ENCODE measurements at places on chromosomes 7 and 10.

DNA sequence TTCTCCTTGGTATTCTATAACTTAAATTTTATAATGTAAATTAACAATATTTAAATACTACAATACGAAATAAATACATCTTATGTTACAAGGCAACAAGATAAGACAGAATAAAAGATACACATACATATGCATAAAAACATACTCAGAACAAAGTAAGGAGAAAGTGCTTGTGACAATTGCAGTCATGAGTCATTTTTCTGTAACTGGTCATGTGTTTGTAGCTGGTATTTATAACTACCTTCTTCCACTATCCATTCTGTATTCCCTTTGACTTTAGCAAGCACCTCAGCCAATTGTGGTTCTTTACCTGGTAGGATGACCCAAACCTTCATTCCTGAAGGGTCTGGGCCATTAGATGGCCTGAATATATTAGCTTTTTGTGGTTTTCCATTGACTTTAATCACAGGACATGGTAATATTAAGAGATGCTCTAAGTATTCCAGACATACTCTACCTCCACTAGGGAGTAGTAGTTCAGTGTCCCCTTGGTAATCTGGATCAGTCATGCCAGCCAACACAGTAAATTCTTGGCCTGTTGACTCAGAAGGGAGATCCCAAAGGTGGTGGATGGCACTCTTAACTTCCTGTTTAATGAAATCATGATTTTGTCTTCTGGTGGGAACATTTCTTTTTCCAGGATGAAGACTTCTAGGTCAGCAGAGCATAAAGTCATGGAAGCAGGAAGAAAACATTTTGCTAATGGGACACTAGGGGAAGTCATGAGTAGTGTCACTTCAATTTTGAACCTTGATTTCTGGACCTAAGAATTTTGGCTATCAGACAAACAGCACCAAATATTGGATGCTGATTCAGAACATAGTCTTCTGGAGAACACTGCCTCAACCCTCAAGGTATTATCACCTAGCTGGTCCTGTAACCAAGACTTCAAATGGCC is 733.7 kb upstream of the IGFBP3 start:
- DNase-seq = no peak

DNA sequence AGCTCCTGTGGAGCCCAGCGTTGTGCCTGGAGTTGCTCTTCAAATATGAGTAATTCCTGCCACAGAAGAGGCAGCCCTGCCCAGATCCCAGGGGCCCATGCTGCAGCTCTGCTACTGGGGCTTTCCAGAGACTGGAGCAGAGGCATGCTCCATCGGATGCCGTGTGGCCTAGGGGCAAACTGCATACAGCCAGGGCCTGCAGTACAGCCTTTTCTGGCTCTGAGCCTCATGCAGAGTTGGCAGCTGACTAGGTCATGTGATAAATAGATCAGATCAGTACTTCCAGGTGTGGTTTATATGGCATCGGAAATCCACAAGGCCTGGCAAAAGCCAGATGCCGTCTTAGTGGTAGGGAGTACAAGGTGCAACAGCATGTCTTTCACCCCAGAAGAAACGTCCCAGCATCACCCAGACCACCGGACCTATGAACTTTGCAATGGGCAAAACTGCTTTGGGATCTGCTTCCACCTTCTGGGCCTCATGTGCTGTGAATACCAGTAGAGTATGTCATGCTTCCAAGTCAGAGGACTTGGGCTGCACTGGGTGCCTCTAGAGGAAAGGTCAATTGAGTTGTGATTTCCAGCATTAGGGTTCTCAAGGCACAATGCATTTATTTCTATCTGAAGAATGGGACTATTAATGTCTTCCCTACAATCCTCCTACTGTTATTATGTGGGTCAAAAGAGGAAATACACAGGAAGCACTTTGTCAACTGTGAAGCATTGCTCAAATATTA is 250.7 kb upstream of the ZNF32 start:
- no peak for DNase-seq

GRCh38 chr7:100896732-100897608 is 1.3 kb upstream of the ACHE start:
- DNase-seq = no peak

DNA sequence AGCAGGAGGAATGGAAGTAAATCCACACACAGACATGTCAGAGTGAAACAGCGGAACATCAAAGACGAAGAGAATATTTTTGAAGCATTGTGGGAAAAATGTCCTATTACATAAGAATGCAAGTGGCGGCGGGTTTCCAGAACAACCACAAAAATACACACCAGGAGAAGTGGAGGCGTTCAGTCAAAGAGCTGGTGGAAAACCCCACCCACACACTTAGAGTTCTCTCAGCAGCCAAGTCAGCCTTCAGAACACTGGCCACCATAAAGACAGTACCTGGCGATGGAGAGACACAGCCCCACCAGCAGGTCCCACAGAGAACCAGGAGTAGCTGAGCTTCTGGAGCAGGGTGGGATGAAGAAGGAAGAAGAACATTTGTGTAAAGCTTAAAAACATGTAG is 23.7 kb downstream of the NKX6-2 start:
- no peak for DNase-seq

DNA sequence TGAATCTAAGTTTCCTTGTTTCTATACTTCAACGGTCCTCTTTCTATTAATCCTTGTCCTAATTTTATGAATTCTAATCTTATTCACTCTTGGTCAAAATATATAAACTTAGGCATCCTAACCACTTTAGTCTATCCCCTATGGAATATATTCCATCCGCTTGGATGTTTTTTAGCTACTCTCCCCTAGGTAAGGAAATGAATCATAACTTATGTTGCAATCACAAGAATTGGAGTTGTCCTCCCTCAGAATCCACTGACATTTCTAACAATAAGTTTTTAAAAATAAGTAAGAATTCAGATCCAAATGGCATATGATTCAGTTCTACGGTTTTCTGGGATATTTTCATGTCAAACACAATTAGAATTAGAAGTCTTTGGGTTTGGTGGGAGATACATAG is 1081.6 kb downstream of the SORCS1 start:
- no peak for DNase-seq

GRCh38 chr10:61463035-61463909 is 10.1 kb upstream of the TMEM26 start:
- DNase-seq = no peak

DNA sequence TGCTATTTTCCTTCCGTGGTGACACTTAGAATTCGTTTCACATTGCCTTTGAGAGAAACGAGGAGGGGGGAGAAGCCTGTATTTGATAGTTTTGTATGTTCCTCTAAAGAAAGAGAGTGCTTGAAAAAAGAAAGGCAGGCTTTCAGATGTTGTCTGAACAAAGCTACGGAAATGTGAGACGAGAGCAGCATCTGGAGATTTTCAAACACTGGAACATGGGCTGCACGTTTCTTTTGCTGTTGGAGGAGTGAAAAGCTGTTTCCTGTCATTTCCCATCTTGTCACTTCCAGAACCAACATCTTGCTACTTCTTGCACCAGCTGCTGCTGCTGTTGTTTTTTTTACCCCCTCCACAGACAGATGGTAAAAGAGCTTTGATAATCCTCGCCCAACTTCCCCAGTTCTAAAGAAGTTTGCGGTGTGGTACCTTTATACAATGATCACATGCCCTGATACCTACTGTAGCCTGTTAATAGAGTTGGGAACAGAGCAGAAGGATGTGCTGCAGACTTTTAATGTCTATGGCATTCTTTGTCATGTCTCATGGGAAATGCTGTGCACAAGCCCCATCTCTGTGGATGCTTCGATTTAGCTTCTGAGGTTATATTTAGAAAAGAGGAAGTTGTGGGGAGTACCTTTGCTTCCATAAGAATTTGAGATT is 408.1 kb downstream of the AUTS2 start:
- DNase-seq = no peak

DNA sequence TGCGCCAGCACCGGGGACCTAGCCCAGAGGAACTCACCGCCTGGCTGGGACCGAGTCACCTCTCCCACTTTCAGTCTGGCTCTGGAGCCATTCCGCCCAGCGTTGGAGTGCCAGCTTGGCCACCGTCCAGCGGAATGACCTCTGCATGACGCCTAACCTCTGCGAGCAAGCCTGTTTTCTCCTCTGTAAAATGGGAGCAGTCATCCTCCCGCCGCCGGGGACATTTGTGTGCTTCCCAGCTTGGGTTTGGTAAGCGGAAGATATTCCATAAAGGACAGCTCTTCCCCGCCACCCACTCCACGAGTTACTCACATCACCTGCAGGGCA is 1.3 kb upstream of the ZCCHC24 start:
- no peak for DNase-seq

DNA sequence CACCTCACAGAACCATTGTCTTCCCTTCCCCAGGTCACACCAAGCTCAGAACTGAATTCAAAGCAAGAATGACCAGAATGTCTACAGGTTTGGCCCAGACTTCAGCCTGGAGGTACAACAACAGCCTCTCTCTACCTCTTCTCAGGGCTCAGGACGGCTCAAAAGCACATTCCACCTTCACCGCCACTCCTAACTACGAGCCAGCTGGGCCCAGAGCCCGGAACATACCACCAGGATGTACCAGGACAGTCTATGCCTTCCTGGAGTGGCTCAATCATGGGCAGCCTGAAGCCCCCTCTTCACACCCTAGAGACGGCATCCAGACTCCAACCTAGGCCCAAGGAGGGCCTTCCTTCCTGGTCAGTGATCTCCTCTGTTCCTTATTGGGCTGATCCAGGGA is 41.6 kb downstream of the ANXA8 start:
- DNase-seq = no peak

GRCh38 chr7:101936611-101937231 is 119.3 kb downstream of the CUX1 start:
- DNase-seq = no peak

GRCh38 chr10:78579576-78579975 is 489.2 kb upstream of the ZMIZ1 start:
- DNase-seq = no peak

- DNase-seq = no peak
These were observed 40.2 kb upstream of the RSU1 start for GRCh38 chr10:16857419-16857818.

- DNase-seq = no peak
These were observed 6.3 kb upstream of the CAMK2B start for GRCh38 chr7:44331682-44332081.

- DNase-seq = no peak
These were observed 73.0 kb downstream of the COBL start for GRCh38 chr7:51243631-51244030.

GRCh38 chr10:97647556-97647955 is 7.1 kb downstream of the PI4K2A start:
- no peak for DNase-seq

DNA sequence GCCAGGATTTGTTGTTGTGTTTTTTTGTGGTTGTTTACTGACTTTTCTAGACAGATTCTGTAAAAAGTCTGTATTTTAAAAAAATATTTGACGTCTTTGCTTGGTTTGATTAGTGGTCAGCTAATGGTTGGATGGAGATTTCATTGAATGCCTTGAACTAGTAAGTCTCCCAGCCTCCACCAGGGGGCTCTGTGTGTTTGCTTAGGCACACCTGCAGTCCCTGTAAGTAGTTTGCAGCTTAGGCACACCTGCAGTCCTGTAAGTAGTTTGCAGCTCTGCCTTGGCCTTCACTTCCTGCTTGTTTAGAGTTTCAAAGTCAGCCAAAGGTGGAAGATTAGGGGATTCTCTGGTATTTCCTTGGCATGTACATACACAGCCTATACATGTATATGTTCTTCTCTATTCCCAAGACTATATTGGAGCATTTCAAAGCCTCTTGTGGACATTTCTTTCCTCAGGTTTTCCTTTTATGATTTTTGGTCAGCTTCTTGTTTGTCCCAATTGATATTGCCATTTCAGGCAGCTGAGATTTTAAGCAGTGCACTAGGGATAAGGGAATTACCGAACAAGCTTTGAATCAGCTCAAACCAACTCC is 101.6 kb downstream of the CCSER2 start:
- peak; percentile 58 for DNase-seq

DNA sequence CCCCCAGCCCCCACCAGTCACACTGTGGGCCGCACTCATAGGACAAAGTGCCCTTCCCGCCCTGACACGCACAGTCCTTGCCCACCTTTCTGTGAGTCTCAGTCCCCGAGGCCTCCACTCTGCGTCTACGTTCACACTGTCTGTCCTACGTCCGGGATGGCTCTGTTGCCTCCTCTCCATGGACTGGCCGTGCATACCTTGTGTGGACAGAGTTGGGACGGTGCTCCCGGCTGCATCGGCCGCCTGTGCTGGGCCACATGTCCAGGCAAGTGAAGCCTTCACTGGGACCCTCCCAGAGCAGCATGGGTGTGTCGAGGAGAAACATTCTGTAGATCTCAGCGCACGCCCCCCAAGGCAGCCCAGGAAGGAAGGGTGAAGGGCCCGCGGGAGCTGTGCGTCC is 239.0 kb downstream of the MGMT start:
- no peak for DNase-seq

GRCh38 chr7:364536-364935 is 74.6 kb downstream of the FOXL3 start:
- DNase-seq = no peak

DNA sequence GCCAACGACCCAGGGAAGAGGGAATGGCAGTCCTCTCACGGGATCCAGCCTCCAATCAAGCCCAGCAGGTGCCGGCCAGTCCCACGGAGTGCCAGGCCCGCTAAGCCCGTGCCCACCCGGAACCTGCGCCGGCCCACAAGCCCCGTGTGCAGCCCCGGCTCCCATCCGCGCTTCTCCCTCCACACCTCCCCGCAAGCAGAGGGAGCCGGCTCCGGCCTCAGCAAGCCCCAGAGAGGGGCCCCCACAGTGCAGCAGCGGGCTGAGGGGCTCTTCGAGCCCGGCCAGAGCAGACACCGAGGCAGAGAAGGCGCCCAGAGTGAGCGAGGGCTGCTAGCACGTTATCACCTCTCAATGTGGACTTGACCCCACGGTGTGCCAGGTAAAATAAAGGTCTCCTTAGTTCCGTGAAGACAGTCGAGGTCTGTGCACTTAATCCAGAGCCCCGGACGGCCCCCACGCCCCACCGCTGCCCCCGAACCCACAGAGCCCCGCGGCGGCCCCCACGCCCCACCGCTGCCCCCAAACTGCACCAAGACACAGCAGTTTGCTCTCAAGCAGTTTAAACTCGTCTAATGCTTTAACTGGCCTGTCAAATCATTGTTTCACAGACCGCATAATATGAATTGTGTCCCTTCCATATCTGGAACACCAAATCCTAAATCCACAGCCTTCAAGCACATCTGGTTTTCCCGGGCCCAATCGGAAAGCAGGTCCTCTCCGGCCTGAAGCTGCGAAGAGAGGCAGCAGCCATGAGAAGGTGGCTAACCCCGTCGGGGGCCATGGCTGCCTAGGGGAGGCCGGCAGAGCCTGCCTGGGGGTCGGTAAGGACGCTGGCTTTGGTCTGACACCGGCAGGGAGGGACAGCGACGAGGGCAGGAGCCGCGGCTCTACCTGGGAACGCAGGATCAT is 307.8 kb downstream of the PTPRN2 start:
- DNase-seq = no peak

DNA sequence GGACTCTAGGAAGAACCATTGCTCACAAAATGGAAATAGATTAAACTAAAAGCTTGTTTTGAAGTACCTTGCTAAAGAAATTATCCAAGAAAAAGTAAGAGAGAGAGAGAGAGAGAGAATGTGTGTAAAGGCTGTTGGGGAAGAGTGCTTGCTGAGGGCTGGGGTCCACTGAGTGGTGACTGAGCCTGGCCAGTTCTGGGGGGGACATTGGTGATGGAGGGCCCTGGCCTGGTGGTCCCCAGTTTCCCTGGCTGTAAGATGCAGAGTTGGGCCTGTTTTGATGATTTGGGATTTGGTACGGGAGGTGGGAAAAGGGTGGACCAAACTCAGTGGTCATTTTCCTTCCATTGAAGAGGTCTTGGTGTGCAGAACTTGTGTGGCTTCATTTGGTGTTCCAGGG is 880 bp downstream of the RAMP3 start:
- DNase-seq = no peak
